NCI-H226 (cell line): ENCODE measurements at places on chromosomes 16 and 17.

DNA sequence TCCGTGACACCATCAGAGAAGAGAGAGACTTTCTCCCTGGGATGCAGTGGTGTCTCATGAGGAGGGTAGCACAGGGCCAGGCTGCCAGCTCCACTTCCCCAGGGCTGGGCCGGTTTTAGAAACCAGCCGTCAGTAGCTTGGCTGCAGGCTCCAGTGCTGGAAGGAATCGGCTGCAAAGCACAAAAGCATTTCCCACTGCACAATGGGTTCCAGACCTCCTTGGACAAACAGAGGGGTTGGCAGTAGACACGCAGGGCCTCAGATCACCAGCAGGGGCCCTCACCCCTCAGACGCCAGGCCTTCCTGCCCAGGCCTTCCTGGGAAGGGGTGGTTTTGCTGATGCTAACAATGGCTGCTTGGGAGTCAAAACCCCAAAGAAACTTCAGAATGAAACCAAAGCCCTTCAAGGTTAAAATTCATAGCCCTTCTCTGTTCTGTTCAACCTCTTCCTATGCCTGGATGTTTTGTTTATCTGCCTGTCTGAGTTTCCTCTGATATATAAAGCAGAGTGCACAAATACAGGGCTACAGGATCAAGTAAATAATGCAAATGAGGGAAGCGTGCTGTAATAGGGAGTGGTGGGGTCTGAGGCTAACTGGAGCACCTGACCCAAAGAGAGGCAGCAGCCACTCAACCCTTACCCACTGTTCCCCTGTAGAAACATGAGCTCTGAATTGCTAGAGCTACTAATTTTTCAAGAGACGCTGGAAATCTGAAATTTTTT is 26.2 kb downstream of the TEKT5 start:
- DNase-seq = peak; percentile 22

DNA sequence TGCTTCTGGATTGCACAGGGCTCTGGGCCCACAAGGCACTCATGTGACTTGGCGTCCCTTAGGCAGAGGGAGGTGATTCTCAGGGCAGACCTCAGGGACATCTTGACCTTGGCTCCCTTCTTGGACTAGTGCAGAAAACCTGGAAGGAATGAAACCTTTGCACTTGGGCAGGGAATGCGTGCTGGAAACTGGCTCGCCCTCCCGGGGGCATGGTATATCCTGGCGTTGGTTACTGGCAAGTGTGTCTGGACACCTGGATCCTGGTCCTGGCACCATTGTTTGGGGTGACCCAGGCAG is 63.5 kb upstream of the LGALS9 start:
- DNase-seq = no peak

- no peak for DNase-seq
Measured at GRCh38 chr17:32269377-32269776, 3.7 kb downstream of the RHBDL3 start.

DNA sequence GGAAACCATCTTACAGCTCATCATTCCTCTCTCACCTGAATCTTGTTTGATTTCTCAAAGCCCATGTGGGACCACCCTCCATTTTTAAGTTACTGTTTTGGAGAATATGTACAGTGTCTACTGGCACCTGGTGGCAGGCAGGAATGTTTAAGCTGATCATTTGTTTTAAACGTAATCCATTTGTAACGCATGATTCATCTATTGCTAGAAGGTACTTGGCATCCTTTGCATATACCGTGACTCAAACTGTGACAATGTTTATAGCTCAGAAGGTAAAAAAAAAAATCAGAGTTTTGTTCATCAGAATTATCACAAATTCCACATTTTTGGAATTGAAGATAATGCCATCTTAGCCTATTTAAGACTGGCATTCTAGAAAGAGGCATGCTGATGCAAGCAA is 1007.5 kb upstream of the EEF2KMT start:
- peak; percentile 60 for DNase-seq

DNA sequence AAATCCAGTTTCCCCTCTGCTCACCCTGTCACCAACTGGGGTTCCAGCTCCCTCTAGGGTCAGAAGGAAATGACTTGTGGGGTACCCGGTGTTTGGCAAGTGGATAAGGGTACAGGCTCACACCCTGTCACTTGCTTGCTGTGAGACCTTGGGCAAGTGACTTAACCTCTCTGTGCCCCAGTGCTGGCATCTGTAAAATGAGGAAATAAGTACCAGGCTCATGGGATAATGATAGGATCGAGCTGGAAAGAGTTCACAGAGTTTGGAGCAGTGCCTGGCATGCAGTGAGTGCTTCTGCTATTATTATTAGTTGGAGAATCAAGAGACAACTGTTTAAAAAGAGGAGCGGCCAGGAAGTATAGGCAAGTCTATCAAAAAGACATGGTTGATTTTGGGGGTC is 53.7 kb upstream of the DLX4 start:
- no peak for DNase-seq

DNA sequence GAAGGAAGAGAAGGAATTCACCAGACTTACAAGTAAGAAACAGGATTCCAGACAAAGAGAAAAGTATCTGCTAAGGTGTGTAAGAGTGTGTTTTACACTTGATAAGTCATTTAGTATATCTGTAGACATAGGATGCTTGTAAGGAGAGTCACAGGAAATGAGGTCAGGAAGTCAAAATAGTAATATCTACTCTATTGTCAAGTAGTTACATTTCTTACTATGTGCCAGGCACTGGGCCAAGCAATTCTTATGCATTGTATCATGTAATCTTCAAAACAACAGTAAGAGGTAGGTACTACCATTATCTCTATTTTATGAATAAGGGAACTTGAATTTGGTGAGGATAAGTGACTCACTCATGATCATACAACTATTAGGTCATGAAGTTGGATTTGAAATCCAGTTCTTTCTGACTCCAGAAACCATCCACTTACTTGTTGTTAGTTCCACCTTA is 129.1 kb downstream of the SNX11 start:
- peak; percentile 98 for DNase-seq
